COLO829 (cell line): ENCODE measurements at places on chromosomes 16 and 17.
A peak's percentile ranks its signal among the peaks of the same experiment; 100 is the strongest.

DNA sequence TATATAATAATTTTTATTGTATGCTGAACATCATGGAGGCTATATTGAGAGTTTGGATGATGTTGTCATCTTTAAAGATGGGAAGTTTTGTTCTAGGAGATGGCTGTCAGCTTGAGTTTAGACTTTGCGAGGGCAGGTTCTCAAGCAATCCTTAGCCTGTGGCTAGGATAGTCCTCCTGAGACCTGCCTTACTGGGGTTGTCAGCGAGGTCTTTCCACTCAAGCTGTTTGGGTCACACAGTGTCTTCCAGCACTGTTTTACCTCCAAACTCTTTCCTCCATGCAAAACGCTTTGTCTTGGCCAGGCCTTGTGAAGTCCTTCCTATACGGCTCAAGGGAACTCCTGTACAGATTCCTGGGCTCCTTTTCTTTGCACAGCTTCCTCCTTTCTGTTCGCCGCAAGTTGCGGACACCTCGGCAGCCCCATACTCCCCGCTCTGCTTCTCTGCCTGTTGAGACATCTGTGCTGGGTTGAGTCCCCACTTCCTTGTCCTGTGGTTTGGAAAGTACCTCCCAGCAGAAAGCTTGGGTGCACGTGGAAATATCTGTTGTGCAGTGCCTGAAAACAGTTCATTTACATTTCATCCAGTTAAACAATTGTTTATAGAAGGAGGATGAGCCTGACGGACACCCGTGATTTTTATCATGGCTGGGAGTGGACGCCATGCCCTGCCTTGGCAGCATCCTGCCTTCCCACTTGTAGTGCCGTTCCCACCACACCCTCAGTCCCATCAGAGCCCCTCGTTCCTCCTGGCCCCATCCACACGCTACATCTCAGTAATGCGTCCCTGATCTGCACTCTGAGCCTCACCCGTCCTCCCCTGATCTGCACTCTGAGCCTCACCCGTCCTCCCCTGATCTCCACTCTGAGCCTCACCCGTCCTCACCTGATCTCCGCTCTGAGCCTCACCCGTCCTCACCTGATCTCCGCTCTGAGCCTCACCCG, 55.0 kb upstream of the CBFA2T3 start:
- DNase-seq, result no peak

- no peak for DNase-seq
These were observed 24.9 kb upstream of the RFFL start for GRCh38 chr17:35088356-35088880.

DNA sequence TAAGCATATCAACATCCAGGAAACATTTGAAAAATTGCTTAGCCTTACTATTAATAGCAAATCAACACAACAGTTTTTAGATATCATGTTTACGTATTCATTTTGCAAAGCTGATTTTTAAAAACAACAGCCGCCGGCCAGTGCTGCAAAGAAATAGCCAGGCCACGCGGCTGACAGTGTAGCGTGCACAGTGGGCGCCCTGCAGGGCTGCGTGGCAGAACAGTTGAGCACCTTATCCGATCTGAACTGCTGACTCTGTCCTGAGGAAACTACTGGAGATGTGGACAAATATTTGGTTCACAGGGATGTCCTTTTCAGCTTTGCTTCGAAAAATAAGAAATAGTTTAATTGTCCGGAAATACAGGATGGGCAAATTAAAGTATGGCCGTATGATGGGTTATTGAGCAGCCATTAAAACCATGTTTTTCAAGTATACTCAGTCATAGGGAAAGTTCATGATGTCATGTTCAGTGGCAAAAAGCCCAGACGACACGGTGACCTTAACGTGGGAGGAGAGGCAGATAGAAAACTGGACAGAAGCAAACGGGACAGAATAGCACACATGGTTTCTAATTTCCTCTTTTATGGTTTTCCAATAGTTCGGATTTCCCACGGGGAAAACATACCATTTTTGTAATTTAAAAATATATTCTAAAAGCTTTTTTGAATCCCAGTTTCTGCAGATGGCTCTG, 52.4 kb upstream of the ENDOV start:
- DNase-seq, result no peak

DNA sequence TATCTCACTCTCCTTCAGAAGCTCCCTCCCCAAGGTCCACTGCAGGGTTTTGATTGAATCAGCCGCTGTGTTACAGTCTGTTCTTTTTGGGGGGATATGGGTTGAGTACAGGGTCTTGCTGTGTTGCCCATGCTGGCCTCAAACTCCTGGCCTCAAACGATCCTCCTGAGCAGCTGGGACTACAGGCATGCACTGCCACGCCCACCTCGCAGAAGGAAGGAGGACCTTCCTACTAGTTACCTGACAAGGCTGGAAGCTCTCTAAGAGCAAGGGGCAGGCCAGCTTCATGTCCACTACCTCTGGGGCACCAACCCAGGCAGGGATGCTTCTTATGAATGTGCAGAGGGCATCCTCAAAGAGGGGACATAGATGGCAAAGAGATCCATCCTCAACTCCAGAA, 1.9 kb upstream of the MMP28 start:
- DNase-seq, result no peak

- peak; percentile 16 for DNase-seq
These were observed 131.8 kb downstream of the CDH11 start for GRCh38 chr16:64990101-64990500.

GRCh38 chr16:11321662-11322061, 23.6 kb upstream of the RMI2 start:
- DNase-seq, result no peak

DNA sequence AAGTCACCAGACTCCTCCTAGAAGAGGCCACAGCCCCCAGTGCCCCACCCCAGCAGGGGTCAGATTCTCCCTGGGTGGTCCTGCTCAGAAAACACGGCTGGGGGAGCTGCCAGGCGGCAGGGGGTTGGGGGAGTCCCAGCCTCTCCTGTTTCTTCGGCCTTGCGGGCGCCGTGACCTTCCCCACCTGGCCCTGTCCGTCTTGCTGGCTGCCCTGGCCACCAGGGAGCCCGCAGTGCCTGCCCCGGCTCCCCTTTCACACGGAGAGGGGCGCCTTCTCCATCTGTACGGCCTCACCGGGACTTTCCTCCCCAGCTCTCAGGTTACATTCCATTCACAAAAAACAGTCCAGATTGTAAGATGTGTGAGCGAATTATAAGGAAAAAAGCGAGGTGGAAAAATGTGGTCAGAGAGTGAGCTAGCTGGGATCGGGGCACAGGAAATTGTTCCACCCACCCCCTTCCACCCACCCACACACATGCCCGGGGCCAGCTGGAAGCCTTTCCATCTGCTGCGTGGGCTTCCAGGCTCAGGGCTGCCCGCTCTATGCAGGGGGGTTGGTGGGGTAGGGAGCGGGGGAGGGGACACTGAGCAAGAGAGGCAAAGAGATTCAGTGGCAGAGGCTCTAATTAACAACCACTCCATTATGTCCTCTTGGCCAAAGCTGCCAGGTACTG, 14.6 kb upstream of the CIBAR2 start:
- peak; percentile 34 for DNase-seq

GRCh38 chr17:16306211-16306610, 47.1 kb downstream of the CENPV start:
- DNase-seq, result no peak

- no peak for DNase-seq
These were observed 19.7 kb downstream of the SEZ6 start for GRCh38 chr17:28985950-28986713.

- DNase-seq, result no peak
These were observed 209.3 kb downstream of the HS3ST3B1 start for GRCh38 chr17:14510136-14510535.

DNA sequence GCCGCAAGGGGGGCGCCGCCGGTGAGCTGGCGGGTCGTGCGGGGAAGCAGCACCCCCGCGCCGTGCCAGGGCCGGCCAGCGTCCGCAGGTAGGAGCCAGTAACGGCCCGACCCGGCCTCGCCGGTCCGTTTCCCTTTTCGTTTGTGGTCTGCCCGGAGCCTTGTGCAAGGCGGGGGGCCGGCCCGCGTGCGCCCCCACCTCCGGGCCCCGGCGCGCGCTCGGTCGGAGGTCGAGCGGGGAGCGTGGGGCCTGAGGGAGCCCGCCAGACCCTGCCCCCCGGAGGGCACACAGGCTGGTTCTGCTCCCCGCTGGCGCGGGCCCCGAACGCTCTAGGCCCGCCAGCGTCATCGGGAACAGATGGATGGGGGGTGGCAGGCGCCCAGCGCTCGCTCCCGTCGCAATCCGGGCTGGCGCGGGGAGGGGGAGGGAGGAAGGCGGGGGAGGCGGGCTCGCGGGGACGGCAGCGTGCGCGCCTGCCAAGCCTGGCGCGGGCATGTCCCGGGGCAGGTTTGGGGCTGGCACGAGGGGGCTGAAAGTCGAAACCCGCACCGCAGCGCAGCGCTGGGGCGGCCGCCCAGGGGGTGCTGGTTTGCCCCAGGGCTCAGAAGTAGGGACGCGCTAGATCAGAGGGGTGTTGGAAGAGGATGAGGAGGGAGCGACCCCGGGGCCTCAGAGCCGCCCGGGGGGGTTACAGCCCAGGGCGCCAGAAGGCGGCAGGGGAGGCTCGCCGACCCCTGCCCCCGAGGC, 1.5 kb upstream of the GSE1 start:
- DNase-seq, result peak; percentile 36

DNA sequence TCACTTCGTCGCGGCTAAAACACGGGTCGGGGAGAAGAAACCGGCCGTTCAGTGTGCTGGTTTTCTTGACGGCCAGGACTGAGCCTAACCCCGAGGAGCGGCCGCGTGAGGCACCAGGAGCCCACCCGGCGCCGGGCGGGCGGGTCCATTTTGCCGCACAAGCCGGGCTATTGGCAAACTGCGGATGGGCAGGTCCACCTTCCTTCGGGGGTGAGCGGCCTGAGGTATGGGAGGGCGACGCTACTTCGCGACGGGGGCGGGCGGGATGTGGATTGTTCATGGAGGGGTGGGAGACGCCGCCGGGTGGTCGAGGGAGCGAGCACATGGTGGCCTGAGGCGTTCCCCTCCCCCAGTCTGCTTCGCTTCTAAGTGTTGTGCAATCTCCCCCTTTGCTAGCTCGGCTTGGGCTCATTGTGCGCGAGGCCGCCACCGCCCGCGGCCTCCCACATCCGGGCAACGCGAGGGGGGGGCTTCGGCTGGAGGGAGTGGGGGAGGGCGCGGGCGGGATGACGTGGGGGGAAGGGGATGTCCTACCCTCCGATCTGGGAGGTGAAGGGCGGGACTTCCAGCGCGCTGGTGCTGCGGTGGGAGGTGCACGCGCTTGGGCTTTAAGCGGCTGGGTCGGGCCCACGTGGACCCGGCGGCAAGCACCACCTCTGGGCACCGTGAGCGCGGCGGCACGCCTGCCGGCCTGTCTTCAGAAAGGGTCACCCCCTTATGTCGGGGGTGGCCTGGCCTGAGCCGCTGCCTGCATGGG, 5.9 kb upstream of the CD68 start:
- peak; percentile 88 for DNase-seq

- no peak for DNase-seq
These were observed 34.2 kb downstream of the ZNF423 start for GRCh38 chr16:49821614-49822282.

- no peak for DNase-seq
These were observed 12.2 kb downstream of the CCR7 start for GRCh38 chr17:40552806-40553693.

DNA sequence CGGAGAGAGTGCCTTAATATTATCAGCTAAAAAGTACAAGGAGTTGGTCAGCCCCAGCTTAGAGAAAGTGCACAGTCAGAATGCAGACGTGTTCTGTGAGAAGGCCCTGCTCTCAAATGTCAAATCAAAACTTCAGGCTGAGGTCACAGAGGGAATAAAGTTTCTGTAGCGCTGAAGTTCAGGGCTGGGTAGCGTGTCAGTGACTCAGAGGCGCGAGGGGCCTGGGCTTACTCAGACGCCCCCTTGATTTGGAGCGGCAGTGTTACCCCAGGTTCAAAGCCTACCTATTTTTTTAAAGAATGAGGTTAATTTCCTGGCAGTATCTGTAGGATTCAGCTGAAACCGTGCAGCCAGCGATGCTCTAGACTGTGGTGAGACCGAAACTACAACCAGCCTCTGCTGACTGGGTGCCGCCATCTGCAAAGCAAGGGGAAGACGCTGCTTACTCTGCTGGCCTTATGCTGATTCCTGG, 4.8 kb downstream of the CIAO3 start:
- DNase-seq, result no peak

- DNase-seq, result no peak
These were observed 616.2 kb downstream of the WWOX start for GRCh38 chr16:78715673-78716072.

DNA sequence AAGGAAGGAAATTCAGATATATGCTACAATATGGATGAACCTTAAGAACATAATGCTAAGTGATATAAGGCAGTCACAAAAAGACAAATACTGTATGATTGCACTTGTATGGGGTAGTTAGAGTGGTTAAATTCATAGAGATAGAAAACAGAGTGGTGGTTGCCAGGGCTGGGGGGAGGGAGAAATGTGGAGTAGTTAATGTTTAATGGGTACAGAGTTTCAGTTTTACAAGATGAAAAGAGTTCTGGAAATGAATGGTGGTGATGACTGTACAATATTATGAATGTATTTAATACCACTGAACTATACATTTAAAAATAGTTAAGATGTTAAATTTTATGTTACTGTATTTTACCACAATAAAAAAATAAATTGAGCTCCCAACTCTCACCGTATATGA, 157.9 kb downstream of the TOX3 start:
- DNase-seq, result no peak

DNA sequence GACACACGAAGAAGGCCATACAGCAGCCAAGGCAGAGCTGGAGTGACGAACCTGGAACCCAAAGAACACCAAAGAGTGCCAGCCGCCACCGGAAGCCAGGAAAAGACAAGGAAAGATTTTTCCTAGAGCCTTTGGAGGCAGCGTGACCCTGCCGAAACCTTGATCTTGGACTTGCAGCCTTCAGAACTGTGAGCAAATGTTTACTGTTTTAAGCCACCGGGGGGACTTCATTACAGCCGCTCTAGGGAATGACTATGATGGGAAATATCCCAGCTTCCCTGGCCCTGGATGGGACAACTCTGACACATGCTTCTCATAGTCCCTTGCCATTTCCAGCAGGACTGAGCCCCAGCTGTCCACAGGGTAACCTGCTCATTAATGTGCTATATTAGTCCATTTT, 270.6 kb downstream of the HAPSTR1 start:
- no peak for DNase-seq

DNA sequence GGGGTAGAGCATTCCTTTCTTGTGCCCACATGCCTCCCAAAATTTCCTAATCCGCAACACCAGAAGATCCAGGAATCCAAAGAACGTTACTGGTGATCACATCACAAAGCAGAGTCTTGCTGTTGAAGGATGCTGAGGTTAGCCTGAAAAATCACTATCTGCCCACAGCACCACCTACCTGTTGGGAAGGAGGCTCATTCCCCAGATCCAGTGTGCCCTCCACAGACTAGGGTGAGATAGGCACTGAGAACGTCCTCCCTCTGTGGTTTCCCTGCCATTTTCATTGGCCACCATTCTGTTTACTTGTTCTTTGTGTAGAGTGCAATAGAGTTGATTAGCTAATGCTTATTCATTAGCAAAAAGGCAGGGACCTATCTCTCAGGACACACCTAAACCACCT, 30.3 kb downstream of the RCVRN start:
- DNase-seq, result no peak
